ENCODE measurements at places on chromosomes 2 and 18.

DNA sequence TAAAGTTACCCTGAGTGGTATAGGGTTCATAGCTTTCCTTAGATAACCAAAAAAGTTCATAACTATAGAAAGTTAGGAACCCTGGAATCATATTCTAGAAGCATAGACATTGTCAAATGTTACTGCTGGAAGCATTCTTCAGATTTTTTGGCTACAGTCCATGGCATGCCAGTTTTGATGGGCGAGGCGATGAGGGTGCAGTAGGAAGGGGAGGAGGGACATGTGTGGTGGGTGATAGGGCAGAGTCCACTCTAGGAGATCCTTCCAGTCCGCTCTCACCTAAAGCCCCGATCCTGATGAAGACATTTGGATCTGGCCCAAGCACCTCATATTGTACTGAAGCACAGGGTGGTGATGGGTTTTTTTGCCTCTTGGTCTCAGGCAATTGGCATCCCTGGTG lies 91.8 kb downstream of the HRH4 start:
- no peak for DNase-seq

DNA sequence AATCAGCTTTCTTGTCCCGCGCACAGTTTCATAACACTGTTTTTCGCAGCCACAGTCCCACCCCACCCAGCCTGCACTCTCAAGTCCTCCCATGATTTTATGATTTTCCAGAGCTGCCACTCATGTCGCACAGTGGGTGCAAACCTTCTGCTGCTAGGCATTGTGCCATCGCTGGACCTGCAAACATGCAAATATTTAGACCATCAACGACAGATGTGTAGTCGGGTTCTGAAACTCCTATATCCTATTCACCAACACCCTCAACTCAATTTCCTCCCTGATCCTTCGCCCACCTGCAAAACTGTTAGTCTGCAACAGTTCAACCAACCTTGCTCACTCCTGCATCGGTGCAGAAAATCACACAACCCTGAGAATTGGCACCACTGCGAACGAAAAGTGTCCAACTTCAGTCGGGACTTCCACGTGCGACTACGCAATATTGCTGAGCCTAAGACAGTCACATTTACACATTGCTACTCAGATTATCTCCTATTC lies 871 bp upstream of the ALS2 start:
- DNase-seq, result peak; percentile 38

DNA sequence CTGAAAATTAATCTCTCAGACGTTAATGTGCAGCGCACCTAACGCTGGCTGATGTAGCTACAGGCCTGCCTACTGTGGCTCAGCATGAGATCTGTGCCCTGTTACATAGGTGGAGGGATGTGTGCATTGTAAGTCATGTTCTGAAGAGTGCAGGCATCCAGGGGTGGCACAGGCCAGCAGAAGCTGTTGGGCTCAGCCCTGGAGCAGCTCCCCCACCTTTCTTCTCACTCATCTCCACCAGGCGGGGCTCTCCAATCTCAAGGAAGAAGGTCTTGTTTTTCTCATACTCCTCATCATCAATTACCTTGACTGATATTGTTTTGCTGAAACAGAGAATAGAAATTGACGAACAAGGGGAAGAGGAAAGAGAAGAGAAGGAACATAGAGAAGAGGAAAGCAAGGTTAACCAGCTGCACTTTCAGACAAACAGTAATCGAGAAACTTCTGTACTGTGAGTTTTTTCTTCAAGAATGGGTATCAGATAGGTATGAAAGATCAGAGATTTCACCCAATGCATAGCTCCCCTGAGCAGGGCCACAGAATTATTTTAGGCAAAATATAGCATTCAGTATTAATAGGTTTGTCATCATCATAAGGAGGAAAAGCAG lies 273.6 kb downstream of the SLC8A1 start:
- no peak for DNase-seq

DNA sequence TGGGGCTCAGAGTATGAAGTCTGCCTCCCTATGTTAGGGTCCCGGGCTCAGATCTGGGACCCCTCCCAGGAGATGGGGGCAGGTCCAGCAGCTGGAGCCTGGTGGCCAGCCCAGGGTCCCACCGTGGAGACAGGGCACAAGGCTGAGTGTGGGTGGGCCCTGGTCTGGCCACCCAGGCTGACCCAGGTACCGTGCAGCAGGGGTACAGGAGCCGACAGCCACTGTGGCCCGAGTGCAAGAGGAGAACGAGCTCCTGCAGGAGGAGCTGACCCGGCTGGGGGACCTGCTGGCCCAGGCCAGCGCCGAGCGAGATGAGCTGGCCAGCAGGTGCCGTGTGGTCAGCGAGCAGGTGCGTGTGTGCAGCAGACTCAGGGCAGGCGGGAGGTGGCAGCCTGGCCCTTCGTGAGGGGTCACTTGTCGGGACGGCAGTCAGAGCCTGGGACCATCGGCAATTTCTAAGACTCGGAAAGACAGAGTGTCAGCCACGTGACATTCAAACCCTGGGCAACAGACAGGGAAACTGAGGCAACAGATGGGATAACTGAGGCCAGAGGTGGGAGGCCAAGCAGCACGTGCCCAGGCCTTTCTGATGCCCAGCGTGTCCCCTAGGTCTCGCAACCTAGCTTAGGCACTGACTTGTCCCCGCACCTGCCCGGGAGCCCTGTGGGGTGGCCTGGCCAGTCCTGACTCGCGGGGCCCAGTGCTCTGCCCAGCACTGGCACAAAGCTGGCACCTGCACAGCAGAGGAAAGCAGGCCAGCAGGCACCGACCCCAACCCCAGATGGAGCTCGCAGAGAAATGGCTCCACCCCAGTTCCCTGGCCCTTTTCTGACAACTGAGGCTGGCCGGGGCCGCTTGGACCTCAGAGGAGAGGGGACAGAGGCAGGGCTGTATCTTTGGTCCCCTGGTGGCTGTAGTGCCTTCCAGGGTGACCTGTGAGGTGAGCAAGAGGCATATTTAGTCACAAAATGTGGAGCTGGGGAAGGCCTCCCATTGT lies 13.9 kb downstream of the CROCC2 start:
- DNase-seq, result peak; percentile 28

DNA sequence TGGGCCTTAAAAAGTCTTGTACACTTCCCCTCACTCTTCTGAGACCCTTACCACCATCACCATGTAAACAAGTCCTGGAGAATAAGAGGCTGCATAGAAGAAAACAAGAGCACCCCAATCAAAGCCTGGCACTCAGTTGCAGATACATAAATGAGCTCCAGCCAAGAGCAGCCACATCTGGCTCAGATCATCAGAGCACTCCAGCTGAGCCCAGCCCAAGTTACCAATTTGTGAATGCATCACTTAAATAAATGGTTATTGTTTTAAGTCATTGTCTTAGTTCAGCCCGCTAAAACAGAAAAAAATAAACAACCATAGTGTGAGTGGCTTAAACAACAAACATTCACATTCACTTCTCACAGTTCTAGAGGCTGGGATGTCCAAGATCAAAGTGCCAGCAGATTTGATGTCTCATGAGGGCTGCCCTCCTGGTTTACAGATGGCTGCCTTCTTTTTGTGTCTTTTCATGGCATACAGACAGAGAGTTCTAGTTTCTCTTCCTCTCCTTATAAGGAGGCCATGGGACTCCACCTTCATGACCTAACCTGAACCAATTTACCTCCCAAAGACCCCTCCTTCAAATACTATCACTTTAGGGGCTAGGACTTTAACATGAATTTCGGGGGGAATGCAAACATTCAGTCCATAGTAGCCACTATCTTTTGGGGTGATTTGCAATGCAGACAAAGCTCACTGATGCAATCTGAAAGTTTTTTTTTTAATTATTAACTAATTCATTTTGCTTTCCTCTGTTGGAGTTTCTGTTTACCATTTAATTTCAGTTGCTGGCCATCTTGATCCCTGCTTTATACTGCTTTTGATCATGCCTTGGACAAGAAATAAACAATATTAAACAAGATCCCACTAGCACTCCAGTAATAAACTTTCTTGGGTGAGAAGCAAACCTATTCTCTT lies 187.5 kb upstream of the ACVR2A start:
- no peak for DNase-seq

DNA sequence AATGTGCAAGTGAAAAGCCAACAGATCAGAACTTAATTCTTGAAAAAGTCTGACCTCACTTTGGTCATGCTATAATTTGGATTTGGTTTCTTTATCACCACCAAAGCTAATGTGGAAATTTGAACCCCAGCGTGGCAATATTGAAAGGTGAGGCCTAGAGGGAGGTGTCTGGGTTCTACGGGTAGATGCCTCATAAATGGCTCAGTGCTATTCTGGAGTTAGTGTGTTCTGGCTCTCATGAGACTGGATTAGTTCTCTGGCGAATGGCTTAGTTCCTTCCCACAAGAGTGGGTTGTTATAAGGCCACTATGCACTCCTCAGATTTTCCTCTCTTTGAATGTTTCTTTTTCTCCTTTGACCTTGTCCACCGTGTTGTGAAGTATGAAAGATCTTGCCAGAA lies 22.3 kb downstream of the ORC4 start:
- no peak for DNase-seq

DNA sequence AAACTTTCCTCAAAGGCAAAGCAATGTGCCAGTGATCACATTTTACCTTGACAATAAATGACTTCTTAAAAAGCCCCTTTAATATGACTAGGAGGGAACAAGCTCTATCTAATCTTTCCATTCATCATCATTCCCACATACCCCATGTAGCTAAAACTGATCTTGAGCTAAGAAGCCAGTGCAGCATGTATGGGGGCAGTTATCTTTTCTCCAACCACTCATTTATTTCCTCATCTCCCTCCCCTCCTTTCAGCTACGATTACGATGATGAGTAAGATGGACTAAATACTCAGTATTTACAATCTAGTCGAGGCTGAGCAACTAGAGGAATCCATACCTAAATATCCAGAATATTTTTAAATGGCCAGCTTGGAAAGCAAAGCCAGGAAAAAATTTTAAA lies 35.5 kb downstream of the PNO1 start:
- DNase-seq, result no peak

DNA sequence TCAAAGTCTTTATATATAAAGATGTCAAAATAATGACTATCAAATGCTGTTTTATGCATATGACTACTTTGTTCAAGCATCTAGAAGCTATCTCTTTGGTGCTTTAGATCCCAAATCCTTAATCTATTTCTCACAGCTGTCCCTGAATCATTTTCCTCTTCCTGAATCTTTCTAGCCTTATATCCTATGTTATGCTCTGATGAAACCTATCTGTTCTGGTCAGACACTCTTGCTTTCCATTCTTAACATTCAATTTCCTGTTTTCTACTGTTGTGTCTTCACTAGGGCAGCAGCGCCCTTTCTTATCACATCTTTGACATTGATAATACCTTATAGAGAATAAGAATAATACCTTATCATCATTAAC lies 6.3 kb upstream of the PARD3B start:
- DNase-seq, result no peak

DNA sequence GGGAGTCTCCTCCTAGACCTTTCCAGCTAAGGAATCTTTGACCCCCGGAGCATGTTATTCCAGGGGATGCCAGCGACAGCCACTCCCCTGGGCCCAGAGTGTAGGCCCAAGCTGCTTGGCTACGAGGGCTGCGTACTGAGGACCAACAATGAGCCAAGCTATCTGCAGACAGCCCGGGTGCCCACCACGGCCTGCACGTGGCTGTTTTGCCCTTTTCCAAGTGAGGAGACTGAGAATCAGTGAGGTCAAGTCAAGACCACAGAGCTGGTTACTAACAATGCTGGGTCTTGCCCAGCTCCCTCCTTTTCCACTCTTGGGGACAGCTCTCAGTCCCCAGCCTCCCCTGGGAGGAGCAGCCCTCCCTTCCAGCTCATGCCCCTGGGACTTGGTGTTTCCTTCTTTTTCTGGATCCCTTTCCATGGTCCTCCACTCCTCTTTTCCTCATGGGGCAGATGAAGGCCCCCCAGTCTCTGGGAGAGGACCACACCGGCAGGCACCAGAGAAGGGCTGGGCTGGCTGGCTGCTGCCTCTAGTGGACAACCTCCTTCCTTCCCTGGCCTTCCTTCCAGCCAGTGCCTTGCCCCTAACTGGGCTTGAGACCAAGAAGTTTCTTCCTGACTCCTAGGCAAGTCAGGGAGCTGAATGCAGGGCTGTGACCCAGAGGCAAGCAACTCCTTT lies 550 bp upstream of the MALL start:
- no peak for DNase-seq

DNA sequence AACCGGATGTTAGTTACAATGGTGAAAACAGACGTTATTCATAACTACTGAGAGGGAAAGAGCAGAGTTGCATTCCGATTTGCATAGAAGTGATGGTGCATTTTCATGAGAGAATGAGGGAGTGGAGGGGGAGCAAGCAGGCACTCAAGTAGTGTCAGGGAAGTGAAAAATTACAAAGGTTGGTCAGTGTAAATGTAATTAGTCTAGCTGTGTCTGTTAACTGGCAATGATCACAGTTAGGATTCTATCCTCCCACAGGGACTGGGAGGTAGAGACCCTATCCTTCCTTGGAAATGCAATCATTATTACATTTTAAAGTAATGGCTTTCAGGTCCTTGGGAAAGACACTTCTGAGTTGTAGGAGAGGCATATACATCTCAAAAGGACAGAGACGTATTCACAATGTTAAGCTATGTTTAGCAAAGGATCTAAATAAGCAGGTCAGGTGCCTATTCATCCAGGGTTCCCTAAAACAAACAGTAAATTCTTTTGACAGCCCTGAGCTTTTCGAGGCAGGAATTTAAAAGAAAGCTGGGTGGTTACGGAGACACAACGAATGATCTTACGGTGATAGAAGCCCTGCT lies 1671.8 kb upstream of the DDX18 start:
- DNase-seq, result no peak

DNA sequence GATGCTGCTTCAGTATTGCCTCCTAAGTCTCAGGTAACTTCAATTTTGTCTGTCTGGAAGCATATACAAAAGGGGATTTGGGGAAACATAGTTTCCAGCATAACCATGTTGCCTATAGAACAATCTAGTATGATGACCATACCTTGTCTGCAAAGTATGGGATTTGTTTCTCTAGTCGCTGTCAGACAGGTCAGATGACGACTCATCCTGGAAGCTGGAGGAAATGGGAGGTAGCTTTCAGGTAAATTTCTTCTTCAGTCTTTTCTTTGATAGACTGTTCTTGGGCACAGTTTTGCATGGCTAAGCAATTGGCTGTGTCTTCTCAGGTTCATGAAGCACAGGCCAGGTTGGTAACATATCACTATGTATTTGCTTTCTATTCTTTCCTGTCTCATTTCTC lies 2.8 kb upstream of the OSBPL6 start:
- DNase-seq, result no peak

- no peak for DNase-seq
These were observed 12.0 kb downstream of the GPR35 start for GRCh38 chr2:240637116-240637900.

GRCh38 chr2:72822794-72823193 lies 3.0 kb downstream of the EXOC6B start:
- no peak for DNase-seq

DNA sequence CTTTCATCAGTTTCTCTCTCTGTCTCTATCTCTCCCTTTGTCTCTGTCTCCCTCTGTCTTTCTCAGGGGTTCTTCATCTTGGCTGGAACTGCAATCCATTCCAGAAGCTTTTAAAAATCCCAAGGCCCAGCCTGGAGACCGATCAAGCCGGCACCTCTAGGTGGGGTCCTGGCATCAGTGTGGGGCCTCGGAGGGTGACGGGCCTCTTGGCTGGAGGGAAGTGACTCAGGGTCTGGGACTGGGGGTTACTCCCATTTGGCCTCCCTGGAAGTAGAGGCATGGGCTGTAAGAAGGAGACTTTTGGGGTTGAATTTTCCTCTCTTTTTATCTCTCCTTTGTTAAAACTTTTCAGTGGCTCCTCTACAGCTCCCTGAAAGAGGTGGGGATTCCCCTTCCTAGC lies 52.8 kb upstream of the OTOF start:
- no peak for DNase-seq

All from liver (tissue), 10 donors.